ENCODE measurements at places on chromosomes 11 and 22. TPM values are rescaled to one million over a fixed set of nuclear protein-coding genes. Genes with fewer than 3 reads are reported as not detected.

MRGPRF gene
- total RNA-seq, result 9.2 TPM

LDHAL6A gene
- total RNA-seq, result not detected

ADAMTS15 gene
- 3.0 TPM for total RNA-seq

- no peak overlapping the region for H3K27ac ChIP-seq
- no peaks in the 10 kb centered on the region for H3K4me1 ChIP-seq
- H3K4me3 ChIP-seq, result no peak overlapping the region
These were observed 181.7 kb upstream of the CCDC90B start for GRCh38 chr11:83467837-83468236.

DNA sequence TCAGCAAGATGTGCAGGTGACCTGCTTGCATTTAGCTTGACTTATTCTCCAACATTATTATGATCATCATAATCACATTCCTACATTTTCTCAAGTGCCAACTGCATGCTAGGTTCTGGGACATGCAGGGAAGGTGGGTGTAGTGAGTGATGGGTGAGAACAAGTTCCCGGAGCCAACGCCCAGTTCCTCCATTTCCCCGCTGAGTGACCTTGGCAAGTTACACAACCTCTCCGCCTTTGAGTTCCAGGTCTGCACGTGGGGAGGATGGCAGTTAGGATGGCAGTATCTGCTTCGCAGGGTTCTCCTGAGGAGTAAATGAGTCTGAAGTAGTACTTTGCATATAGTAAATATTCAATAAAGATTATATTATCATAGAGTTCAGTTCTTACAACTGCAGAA, 140.3 kb downstream of the GRIK4 start:
- H3K4me1 ChIP-seq, result no peaks in the 10 kb centered on the region
- no peak overlapping the region for H3K4me3 ChIP-seq
- H3K36me3 ChIP-seq, result no peaks in the 10 kb centered on the region
- no peaks in the 10 kb centered on the region for H3K27me3 ChIP-seq

DNA sequence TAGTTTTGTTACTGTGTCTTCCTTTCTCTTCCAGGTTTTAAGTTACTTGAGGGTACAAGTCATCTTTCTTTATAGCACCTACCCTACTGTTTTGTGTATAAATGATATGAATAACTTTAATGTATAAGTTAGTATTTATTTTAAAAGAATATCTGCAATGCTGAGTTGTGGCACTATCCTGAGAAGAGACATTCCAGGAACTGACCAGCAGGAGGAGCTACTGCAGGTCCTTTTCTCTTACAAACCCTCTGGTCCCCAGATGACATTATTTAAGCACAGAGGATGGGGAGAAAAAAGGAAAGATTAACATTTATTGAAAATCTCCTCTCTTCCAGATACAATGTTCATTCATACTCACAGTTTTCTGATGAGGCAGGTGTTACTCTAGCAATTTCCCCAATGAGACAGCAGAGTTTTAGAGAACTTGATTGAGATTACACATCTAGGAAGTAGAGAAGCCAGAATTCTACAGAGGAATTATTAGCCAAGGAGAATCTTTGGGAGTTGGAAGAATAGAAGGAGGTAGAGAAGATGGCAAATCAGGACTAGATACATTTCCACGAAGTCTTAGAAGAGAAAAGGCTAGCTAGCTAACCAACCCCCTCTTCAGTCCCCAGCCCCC, 541.2 kb upstream of the API5 start:
- H3K36me3 ChIP-seq, result no peaks in the 10 kb centered on the region
- H3K27me3 ChIP-seq, result no peaks in the 10 kb centered on the region
- no peaks in the 10 kb centered on the region for H3K4me1 ChIP-seq
- peak; percentile 57 for DNase-seq
- no peak overlapping the region for H3K4me3 ChIP-seq
- H3K27ac ChIP-seq, result no peak overlapping the region

GRCh38 chr11:81915045-81915444, 818.6 kb downstream of the FAM181B start:
- no peak overlapping the region for H3K4me3 ChIP-seq
- H3K27me3 ChIP-seq, result no peaks in the 10 kb centered on the region
- no peaks in the 10 kb centered on the region for H3K36me3 ChIP-seq
- DNase-seq, result no peak
- H3K27ac ChIP-seq, result no peak overlapping the region

- H3K4me3 ChIP-seq, result no peak overlapping the region
- H3K36me3 ChIP-seq, result no peaks in the 10 kb centered on the region
- no peaks in the 10 kb centered on the region for H3K4me1 ChIP-seq
- H3K27ac ChIP-seq, result no peak overlapping the region
- DNase-seq, result no peak
These were observed 103.7 kb downstream of the DSCAML1 start for GRCh38 chr11:117693344-117693743.

DNA sequence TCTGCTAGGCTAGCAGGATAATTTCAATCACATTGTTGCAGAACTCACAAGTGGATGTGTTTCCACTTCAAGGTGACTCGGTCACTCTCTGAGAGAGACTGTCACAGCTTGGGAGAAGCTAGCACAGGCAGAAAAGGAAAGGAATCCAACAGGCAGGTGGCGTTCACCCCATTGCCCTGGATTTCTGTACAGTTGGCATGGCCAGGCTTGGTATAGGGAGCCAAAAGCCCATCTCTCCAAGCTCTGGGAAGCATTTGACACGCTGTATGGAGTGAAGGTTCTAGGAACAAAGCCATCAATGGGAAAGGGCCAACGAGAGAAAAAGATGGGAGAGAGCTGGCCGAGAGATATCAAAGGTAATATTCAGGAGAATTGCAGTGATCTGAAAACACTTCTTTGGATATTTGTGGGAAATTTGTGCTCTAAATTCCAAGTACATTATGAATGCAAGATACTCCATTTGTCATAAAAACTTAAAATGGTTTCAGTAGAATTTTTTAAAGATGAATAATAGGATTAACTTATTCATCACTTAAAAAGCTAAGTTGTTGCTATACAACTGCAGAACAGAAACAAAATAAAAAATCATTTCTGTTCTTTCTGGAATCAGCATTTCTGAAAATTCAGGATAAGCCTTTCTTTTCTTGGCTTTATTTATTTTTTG, 223.5 kb upstream of the NTM start:
- no peaks in the 10 kb centered on the region for H3K36me3 ChIP-seq
- no peak for DNase-seq
- H3K27ac ChIP-seq, result no peak overlapping the region
- no peak overlapping the region for H3K4me3 ChIP-seq
- H3K27me3 ChIP-seq, result no peaks in the 10 kb centered on the region

DNA sequence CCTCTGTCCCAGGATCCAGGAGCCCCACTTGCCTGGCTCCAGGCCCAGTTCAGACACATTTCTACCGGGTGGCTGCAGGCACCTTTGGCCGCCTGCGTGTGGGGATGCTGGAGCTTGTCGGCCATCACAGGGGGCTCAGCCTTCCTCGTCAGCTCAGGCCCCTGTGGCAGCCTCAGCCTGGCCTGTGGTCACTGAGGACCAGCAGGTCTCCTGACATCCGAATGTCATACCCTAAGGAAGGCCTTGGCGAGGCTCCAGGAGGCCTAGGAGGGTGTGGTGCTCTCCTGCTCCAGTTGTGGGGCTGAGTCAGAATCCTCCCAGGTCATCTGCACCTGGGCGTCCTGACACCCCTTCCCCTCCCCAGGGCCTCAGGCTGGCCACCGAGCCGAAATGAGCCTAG, 14.9 kb upstream of the SOX10 start:
- no peak overlapping the region for H3K4me3 ChIP-seq
- H3K4me1 ChIP-seq, result no peaks in the 10 kb centered on the region
- no peak for DNase-seq
- no peak overlapping the region for H3K27ac ChIP-seq

GRCh38 chr11:119359365-119360214, 13.1 kb upstream of the MFRP start:
- DNase-seq, result no peak
- H3K27ac ChIP-seq, result no peak overlapping the region
- no peaks in the 10 kb centered on the region for H3K27me3 ChIP-seq
- peaks cover 38% of the 10 kb centered on the region for H3K4me1 ChIP-seq
- no peak overlapping the region for H3K4me3 ChIP-seq

DNA sequence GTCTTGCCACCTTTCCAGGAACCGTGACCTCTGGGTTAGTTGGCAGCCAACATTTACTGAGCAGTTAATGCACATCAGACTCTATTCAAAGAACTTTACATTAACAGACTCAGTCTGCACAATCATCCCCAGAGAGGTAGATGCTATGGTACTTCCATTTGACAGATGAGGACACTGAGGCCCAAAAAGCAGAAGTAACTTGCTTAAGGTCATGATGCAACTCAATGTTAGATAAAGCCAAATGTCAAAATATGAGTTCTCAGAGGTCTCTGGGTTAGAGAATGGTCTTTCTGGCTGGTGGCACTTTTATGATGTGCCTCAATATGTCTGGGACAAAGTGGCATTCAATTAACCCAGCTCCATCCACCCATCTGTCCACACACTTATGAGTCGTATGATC, 450.0 kb downstream of the MIAT start:
- peaks cover 13% of the 10 kb centered on the region for H3K4me1 ChIP-seq
- peaks cover 2% of the 10 kb centered on the region for H3K27me3 ChIP-seq
- DNase-seq, result no peak

GRCh38 chr11:107750313-107750712, 38.5 kb upstream of the SLN start:
- H3K27me3 ChIP-seq, result no peaks in the 10 kb centered on the region
- H3K27ac ChIP-seq, result no peak overlapping the region
- no peaks in the 10 kb centered on the region for H3K36me3 ChIP-seq

DNA sequence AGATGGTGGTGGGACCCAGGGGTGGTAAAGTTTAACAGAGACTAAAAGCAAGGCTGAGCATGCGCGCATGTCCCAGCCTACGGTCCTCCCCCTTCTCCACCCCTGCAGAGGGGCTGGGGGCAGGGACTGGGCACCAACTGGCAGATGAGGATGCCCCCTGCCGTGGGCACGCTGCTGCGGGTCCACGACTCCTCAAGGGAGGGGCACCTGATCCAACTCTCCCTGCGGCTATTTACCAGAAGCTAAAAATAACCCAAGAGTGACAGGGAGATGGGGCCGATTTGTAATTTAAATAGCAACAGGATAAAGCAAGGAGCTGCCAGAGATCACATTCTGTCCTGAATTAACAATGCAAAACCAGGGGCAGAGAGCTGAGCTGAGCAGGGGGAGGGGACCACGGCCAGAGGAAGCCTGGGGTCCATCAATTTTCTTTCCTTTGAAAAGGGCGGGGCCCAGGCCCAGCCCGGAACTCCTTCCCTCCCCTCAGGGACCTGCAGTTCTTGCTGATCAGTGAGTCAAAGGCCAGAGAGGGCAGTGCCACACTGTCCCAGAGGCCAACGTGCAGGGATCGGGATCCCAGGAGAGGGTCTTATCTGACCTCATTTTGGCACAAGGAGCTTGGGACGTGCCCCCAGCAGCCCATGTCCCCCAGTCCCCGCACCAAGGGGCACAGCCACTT, 8.1 kb upstream of the DGKZ start:
- H3K4me3 ChIP-seq, result peak overlapping the region; percentile 33
- no peak overlapping the region for H3K27ac ChIP-seq
- no peaks in the 10 kb centered on the region for H3K36me3 ChIP-seq
- no peak for DNase-seq
- H3K4me1 ChIP-seq, result no peaks in the 10 kb centered on the region

DNA sequence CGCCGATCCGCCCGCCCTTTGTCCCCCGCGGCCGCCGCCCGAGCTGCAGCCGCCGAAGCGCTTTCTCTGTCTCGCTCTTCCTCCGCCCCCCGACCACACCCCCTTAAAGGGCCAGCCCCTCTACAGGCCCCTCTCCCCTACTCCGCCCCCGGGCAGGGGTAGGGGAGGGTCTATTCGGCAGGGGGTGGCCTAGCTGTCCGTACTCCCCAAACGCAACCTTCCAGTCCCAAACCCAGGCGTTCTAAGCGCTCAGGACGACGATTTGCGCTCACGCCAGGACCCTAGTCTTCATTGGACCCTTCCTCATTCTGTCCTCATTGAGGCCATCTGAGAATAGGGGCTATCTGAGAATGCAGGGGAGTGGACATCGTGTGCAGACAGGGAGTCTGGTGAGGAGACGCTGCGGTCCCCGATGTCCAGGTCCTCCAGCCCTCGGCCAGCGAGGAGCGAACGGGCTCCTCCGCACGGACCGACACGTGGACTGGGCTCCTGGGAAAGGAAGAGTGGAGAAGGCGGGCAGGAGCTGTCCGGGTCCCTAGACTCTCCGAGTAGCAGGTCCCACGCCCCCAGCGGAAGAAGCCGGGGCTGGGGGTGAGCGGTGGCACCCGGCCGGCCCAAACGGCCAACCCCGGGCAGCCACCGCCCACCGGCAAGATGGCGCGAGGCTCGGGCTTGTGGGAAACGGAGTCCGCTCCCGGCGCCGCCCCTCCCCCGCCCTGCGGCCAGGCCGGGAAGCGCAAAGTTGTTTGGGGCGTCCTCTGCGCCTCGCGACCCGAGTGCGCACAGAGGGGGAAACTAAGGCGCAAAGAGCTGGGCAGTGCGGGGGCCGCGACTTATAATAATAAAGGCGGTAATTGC, at the start of gene PPP1R14B:
TSS of gene PPP1R14B (minus strand) at position 73 of the 858 bp plus-strand sequence. CDS start 270 bp downstream, outside the sequence.
- peak; percentile 87 for DNase-seq
- peak within 1 kb of the TSS; percentile 85 for H3K27ac ChIP-seq
- H3K27me3 ChIP-seq, result no peaks in the 10 kb centered on the region
- H3K4me3 ChIP-seq, result peak within 1 kb of the TSS; percentile 81

DNA sequence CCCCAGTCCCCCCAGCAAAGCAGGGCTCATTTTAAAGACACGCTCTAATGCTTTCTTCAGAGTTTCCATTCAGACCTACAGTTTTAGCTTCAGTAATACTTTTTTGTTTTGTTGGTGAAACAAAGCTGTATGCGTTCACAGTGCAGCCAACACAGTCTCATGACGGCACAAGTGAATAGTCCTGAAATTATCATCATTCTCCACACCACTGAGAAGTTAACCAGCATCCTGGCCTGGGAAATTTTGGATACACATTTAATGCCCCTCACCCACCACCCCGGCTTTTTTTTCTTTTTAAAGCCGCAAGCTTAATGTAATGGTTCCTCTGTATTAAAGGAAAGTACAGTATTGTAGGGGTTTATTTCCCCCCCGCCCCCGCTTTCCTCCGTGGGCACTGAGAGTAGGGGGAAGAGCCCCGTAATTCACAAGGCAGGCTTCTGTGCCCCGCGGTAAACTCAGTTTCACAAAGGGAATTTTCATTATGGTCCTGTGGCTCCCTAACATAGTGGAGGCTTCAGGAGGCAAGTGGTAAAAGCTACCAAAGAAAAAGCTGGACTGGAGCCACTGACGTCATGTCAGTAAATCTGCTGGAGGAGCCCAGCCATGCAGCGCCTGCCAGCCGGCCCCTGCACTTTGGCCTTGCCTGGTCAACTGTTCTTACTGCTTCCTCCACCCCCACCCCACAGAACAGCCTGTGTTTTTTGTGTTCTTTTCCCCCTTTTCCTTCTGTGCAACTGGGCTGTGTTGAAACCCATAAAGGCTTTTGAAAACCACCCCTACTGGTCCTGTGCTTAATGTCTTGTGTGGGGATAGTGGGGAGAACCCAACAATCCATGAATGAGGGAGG, 18.2 kb downstream of the TEAD1 start:
- peak; percentile 94 for DNase-seq
- no peaks in the 10 kb centered on the region for H3K36me3 ChIP-seq
- no peak overlapping the region for H3K4me3 ChIP-seq
- H3K4me1 ChIP-seq, result peaks cover 81% of the 10 kb centered on the region
- H3K27me3 ChIP-seq, result no peaks in the 10 kb centered on the region

DNA sequence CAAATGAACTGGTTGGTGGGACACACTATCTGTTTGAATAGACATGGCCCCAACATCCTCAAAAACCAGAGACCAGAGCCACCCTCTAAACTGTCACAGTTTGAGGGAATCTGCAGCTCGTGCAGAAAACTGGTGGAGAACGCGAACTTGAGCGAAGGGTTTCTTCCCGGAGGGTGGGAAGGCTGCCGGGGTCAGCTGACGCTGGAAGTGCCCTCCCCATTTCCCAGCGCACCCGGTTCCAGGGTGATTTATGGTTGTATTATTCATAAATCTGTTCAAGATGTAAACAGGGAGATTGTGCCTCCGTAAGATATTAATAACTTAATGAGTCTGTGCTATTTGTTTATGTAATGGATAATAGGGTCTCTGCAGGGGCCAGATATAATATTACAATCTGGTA, 1396.7 kb downstream of the BRD1 start:
- no peaks in the 10 kb centered on the region for H3K4me1 ChIP-seq
- H3K4me3 ChIP-seq, result no peak overlapping the region
- no peaks in the 10 kb centered on the region for H3K27me3 ChIP-seq

All from adrenal gland (tissue), 19 donors.